AML-193 (cell line): ENCODE measurements at places on chromosomes 6 and 20.
A peak's percentile ranks its signal among the peaks of the same experiment; 100 is the strongest.

DNA sequence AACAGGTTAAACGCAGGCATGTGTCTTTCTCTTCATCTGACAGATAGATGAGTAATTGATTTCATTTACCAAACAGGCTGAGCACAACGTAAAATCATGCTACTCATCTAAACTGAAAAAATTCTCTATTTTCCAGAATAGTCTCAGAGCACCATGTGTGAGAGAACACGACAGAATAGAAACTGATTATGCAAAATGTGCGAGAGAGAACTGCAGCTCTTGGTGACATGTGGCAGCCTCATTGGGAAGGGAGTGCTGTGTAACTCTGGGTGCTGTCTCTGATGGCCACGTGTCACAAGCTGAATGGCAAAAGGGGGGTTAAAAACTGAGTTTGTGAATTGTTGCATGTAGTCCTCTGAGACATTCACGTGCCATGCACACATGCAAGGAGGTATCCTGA lies 143.7 kb upstream of the ATXN1 start:
- DNase-seq: no peak

- DNase-seq: no peak
Observed at GRCh38 chr6:44666324-44666723, 278.8 kb downstream of the CDC5L start.

DNA sequence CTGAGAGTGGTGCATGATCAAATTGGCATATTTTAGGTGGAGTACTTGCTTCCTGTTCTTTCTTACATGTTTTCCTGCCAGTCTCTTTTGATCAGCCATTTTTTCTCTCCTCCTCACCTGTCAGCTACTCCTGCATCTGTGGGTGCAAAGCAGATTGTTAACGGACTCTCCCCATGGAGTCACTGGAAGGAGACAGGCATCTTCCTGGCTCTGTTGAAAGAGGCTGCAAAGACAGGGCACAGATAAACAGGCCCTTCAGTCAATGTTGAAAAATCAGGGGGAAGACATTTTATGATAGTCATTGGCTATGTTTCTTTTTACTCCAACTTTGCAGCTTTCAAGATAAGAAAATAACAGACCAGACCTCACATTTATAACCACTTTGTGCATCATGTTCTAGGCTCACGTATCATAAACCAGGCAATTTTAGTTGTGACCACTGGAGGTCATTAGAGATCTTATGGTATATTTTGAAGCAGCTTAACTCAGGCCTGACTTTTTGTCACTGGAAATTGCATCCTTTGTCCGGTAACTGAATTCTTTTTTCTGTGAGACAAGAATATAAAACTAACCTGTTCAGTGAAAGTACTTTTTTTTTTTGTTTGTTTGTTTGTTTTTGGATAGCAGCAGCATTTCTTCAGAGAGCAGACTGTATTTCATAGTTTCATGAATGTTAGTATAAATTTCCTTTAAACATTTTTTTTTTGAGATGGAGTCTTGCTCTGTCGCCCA lies 20.1 kb downstream of the ECT2L start:
- peak; percentile 81 for DNase-seq

- no peak for DNase-seq
Observed at GRCh38 chr20:48875233-48875913, 46.1 kb upstream of the ARFGEF2 start.

GRCh38 chr6:16306334-16306733 lies 67.9 kb downstream of the GMPR start:
- DNase-seq: no peak

GRCh38 chr20:23776067-23776771 lies 25.5 kb upstream of the CST1 start:
- no peak for DNase-seq
